ENCODE measurements at places on chromosomes 7 and 10. TPM values are rescaled to one million over a fixed set of nuclear protein-coding genes. Genes with fewer than 3 reads are reported as not detected.

- H3K4me1 ChIP-seq, result peaks cover 8% of the 10 kb centered on the region
- no peak for DNase-seq
- no peaks in the 10 kb centered on the region for H3K36me3 ChIP-seq
- H3K27me3 ChIP-seq, result no peaks in the 10 kb centered on the region
- no peak overlapping the region for H3K27ac ChIP-seq
- H3K4me3 ChIP-seq, result no peak overlapping the region
These were observed 54.5 kb downstream of the NRP1 start for GRCh38 chr10:33279811-33280602.

DNA sequence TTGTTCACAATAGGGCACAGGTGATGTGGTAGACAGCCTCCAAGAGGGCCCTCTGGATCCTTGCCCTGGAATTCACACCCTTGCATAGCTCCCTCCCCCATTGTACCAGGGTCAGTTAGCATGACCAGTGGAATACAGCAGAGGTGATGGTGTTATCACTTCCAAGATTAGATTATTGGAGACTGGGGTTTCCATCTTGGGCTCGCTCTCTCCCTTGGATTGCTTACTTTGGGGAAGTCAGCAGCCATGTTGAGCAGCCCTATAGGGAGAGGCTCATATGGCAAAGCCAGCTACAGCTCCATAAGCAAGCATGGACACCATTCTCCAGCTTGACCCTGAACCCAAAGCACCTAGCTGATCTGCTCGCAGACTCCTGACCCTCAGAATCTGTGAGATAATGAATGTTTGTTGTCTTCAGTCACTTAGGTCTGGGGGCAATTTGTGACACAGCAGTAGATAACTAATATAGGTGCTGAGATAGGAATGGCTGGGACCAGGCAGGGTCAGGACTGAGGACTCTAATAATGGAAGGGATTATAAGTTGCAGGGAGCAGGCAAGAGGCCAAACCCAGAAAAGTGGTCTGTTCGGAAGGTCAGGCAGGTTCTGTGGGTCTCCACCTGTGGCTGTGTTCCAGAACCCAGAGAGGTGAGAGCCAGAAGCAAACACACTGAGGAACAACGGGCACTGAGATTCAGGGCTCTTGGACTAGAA is 22.9 kb downstream of the TBXAS1 start:
- no peaks in the 10 kb centered on the region for H3K36me3 ChIP-seq
- no peak overlapping the region for H3K27ac ChIP-seq
- no peaks in the 10 kb centered on the region for H3K27me3 ChIP-seq
- no peak for DNase-seq
- no peak overlapping the region for H3K4me3 ChIP-seq
- peaks cover 3% of the 10 kb centered on the region for H3K4me1 ChIP-seq

GRCh38 chr7:4037308-4037707 is 644.8 kb upstream of the FOXK1 start:
- no peak for DNase-seq
- no peaks in the 10 kb centered on the region for H3K27me3 ChIP-seq
- no peaks in the 10 kb centered on the region for H3K36me3 ChIP-seq
- no peaks in the 10 kb centered on the region for H3K4me1 ChIP-seq
- H3K27ac ChIP-seq, result no peak overlapping the region

DNA sequence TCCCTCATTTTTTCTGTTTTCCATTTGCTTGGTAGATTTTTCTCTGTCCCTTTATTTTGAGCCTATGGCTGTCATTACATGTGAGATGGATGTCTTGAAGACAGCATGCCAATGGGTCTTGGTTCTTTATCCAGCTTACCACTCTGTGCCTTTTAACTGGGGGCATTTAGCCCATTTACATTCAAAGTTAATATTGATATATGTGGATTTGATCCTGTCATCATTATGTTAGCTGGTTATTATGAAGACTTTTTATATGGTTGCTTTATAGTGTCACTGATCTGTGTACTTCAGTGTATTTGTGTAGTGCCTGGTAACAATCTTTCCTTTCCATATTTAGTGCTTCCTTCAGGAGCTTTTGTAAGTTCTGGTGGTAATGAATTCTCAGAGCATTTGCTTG is 89.3 kb upstream of the UNC5B start:
- no peaks in the 10 kb centered on the region for H3K4me1 ChIP-seq
- H3K36me3 ChIP-seq, result no peaks in the 10 kb centered on the region
- no peak overlapping the region for H3K27ac ChIP-seq
- no peak for DNase-seq
- H3K27me3 ChIP-seq, result no peaks in the 10 kb centered on the region

DNA sequence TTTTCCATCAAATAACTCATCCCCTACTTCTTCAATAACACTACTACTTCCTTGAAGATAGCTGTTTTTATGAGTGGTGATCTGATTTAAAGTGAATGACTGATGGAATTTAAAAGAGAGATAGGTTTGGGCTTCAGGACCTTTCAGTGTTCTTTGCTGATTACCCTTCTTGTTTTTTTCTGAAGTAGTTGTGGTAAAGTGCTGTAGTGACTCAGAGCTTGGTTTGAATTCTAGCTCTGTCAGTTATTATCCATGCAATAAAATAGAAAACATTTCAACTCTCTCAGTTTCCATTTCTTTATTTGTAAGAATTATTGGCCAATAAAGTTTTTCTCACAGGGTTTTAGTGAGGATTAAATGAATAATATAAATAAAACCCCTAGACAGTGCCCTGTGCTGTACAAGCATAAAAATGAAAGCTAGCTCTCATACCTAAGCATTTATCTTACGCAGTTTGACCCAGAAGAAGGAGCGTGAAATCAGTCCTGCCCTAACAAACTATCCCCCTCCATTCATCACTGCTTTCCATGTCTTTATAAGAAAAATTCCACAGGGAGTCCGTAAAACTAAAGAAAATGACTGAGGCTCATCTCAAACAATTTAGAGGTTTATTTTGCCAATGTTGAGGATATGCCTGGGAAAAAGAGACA is 25.1 kb upstream of the AKAP9 start:
- H3K4me3 ChIP-seq, result no peak overlapping the region
- no peaks in the 10 kb centered on the region for H3K27me3 ChIP-seq
- H3K36me3 ChIP-seq, result no peaks in the 10 kb centered on the region
- DNase-seq, result no peak
- H3K4me1 ChIP-seq, result no peaks in the 10 kb centered on the region

- H3K27ac ChIP-seq, result no peak overlapping the region
- no peaks in the 10 kb centered on the region for H3K27me3 ChIP-seq
- H3K4me3 ChIP-seq, result no peak overlapping the region
- no peaks in the 10 kb centered on the region for H3K36me3 ChIP-seq
These were observed 226.3 kb upstream of the KLF6 start for GRCh38 chr10:4011136-4011812.

GRCh38 chr7:79452495-79453265 is 787 bp downstream of the MAGI2 start:
- H3K36me3 ChIP-seq, result no peaks in the 10 kb centered on the region
- peak overlapping the region; percentile 85 for H3K4me3 ChIP-seq
- H3K27me3 ChIP-seq, result no peaks in the 10 kb centered on the region

DNA sequence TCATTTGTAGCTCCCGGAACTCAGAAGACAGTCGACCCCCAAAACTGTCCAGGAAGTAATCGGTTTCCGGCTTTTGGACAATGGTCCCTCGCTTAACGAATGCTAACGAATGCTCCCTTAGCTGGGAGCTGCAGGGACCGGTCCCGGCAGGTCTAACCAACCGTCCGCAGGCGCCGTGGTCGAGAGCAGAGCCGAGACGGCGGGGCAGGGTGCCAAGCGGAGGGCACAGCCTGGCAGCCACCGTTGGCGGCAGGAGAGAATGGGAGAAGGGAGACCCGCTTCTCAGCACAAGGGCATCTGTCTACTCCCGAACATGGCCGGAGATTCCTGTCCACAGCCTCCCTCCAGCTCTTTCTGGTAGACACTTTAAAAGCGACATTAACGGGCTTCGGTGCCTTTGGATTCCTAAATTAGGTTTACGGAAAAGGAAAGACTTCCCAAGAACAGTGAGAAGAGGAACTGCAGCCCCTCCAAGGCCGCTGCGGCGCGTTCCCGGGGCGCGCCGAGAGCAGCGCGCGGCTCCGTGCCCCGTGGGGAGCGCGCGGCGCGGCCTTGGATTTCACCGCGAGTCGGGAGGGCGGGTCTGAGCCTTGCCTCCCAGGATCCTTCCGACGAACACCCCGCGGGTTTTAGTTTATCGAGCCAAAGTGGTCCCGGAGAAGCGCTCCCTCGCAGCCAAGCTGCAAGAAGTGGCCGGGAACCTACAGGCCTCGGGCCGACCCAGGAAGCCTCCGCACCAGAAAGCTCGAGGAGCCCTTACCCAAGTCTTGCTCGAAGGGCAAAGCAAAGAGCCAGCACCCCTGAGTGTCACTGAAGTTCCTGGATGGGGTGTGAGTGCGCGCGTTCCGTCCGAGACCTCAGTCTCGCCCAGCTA is 3.6 kb upstream of the TBX20 start:
- H3K27me3 ChIP-seq, result peaks cover 93% of the 10 kb centered on the region
- peaks cover 10% of the 10 kb centered on the region for H3K4me1 ChIP-seq
- no peak for DNase-seq
- H3K4me3 ChIP-seq, result no peak overlapping the region
- H3K36me3 ChIP-seq, result no peaks in the 10 kb centered on the region

The CLRN3 gene
- not detected for total RNA-seq

The CLDN15 gene
- 7.8 TPM for total RNA-seq

The UTF1 gene
- not detected for total RNA-seq

The ADCYAP1R1 gene
- total RNA-seq, result 14.3 TPM

The SFXN3 gene
- total RNA-seq, result 36.1 TPM
